ENCODE measurements at places on chromosomes 7 and 10. TPM values are rescaled to one million over a fixed set of nuclear protein-coding genes. Genes with fewer than 3 reads are reported as not detected.

The SUN3 gene
- not detected for total RNA-seq

The RNF32 gene
- total RNA-seq: 1.4 TPM

The EPHB4 gene
- 16.2 TPM for total RNA-seq

The CPVL gene
- 15.1 TPM for total RNA-seq

The CREB5 gene
- 34.3 TPM for total RNA-seq

The LANCL2 gene
- 45.7 TPM for total RNA-seq

The PRSS1 gene
- total RNA-seq: not detected

The FAM241B gene
- total RNA-seq: 5.1 TPM

The UNCX gene
- 0.69 TPM for total RNA-seq

The CALHM1 gene
- total RNA-seq: 0.06 TPM

The ATP6V0E2 gene
- 146 TPM for total RNA-seq

The ANKRD1 gene
- total RNA-seq: 0.17 TPM

The HYAL4 gene
- not detected for total RNA-seq

The LRRC17 gene
- total RNA-seq: 299 TPM

The TMEM140 gene
- total RNA-seq: 3.4 TPM

The GBX1 gene
- 2.4 TPM for total RNA-seq

The NEUROG3 gene
- not detected for total RNA-seq

The SLC25A28 gene
- total RNA-seq: 36.5 TPM

The PKD1L1 gene
- 0.79 TPM for total RNA-seq

The C10orf62 gene
- total RNA-seq: 0.50 TPM

The LDB3 gene
- total RNA-seq: 0.66 TPM

The H2BK1 gene
- not detected for total RNA-seq

The SORCS1 gene
- 38.0 TPM for total RNA-seq

The LMOD2 gene
- not detected for total RNA-seq

The SPDYE16 gene
- not detected for total RNA-seq

The ZNF503 gene
- total RNA-seq: 9.6 TPM

The GPR146 gene
- total RNA-seq: 3.9 TPM

The CDH23 gene
- 15.6 TPM for total RNA-seq

The PAX4 gene
- total RNA-seq: not detected
